Kidney tubule cell (primary cell): ENCODE measurements at places on chromosomes 2 and 18.
A peak's percentile ranks its signal among the peaks of the same experiment; 100 is the strongest.

GRCh38 chr2:234488913-234489451 is 7.9 kb downstream of the ARL4C start:
- peak; percentile 28 for DNase-seq

- no peak for DNase-seq
Observed at GRCh38 chr2:42967959-42968674, 175.7 kb upstream of the HAAO start.

DNA sequence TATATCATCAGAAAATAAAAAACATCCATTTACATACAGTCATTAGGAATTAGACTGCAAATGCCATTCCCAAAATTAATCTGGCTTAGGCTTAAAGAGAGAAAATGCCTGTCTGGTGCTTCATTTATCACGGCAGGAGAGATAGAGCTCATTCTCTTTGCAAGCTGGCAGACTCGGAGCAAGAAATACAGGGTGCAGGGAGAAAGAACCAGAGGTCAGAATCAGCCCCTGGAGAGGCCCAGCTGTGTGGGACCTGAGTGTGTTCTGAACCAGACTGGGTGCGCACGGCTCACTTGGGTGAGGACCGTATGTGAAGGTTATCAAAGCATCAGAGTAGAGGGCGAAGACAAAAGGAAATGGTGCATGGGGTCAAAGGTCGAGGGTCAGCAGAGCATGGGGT is 227.8 kb downstream of the ACKR3 start:
- DNase-seq = no peak

- DNase-seq = no peak
Observed at GRCh38 chr2:54107903-54108615, 7.4 kb upstream of the ACYP2 start.

GRCh38 chr2:156483741-156484173 is 47.6 kb downstream of the GPD2 start:
- no peak for DNase-seq

DNA sequence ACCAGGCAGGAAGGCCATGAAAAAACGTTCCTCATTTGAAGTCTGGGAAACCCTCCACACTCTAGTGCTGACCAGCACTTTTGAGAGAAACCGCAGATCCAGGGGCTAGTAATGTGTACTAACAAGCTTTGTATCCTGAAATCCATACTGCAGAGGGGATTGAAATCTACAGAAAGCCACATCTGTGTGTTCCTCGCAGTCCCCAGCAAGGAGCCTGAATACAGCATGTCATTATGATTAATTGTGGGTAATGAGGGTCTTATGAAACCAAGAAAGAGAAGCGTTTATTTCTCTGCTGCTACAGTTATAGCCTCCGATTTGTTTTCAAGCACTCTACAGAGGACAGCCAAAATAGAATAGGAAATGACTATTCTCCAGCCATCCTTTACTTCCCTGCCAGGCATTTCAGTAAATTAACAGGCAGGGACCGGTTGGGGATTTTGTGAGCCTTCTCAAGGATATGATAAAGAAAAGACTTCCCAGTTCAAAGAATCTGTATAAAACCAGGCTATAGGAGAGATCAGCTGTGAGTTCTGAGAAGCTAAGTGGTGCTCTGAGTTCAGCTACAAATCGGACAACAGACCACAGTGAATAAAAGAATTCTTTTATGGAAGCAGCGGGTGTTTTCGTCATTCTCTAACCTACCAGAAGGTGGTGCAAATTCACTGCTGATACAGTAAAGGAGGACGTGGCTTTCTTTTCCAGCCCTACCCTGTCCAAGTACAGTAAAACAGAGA is 133.4 kb downstream of the INSIG2 start:
- peak; percentile 68 for DNase-seq

GRCh38 chr18:46423226-46423805 is 233.7 kb downstream of the LOXHD1 start:
- no peak for DNase-seq

- no peak for DNase-seq
Observed at GRCh38 chr18:11784674-11785304, 66.4 kb upstream of the CHMP1B start.

DNA sequence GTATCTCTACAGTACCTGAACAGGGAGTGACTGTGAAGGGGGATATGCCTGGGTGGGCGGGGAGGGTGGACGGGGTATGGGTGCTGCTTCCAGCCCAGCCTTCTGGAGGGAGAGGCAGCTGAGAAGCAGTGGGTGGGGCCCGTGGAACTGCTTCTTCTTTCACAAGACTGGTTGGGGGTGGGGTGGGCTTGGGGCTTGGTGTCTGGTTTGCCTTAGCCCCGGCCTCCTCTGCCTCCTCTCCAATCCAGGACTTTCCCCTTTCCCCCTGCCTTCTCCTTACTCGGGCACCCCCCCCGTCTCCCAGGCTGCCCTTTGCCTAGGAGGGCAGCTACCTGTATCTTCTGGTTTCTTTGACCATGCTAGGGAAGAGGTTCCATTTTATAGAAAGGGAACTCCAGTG is 233.4 kb downstream of the DYSF start:
- DNase-seq = no peak

- DNase-seq = peak; percentile 48
Observed at GRCh38 chr2:240149943-240150784, 9.7 kb upstream of the OTOS start.

GRCh38 chr2:171086352-171087290 is 74.1 kb downstream of the TLK1 start:
- peak; percentile 47 for DNase-seq

DNA sequence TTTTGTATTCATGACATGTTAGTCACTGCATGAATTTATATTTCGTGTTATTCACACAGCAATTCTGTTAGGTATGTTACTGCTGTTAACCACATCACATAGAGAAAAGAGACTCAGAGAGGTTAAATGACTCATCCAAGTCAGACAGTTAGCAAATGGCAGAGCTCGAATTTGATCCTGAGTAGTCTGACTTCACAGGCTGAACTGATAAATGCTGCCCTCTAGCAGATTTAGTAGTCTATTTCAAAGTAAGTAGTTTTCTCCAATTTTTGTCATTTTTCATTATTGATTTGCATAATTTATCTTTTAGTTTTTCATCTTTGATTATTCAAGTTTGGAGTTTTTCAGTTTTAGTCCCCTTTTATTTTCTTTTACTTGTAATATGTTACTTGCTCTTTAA is 58.3 kb downstream of the WDR7 start:
- peak; percentile 86 for DNase-seq

- DNase-seq = peak; percentile 68
Observed at GRCh38 chr18:42392416-42392815, 437.4 kb downstream of the PIK3C3 start.

DNA sequence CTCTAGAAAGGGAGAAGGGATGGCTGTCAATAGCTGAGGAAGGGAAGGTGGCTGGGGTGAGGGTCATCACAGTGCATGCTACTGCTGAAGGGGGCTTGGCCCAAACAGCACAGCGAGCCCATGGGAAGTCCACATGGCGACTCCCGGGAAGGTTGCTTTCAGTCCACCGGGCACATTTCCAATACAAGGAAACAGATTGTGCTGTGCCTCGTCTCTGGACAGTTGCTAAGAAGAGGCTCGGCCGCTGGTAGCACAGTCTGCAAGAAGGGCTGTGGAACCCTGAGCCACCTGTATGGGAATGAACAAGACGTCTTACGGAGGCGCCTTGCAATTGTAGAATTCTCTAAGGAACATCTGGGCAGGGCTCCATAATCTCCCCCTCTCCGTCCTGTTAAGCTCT is 123.1 kb downstream of the CELF4 start:
- DNase-seq = no peak

GRCh38 chr2:226446406-226447001 is 353.1 kb downstream of the IRS1 start:
- no peak for DNase-seq

DNA sequence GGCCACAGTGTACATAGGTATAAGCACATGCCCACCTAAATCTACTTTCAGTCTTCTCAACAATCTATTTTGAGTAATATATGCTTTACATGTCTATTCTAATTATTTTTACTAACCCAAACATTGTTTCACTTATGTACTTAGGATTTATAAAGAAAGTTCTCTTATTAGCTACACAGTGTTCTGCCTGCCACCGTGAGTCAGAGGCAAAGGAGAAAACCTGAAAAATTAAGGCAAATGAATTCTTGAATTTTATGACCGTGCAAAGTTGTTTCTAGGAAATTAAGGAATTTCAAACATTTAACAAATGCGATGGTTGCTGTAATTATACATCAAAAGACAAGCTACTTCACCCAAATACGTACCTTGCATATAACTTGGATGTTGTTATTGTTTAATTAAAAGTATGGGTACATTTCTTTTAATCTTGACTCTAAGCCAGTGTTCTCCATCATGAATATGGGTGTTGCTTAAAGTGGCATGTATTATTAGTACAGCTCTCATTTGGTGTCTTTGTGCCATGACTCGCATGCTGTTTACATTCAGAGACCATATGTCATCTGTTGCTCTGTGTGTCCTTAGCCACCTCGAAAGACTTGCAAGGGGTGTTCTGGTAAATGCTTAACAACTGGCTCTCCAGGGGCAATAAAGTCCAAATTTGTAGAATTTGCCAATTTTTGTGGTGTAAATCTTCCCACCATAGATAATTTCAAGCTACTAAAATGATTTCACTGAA is 154.3 kb upstream of the FN1 start:
- peak; percentile 16 for DNase-seq

GRCh38 chr18:32769586-32770053 is 3.2 kb downstream of the KLHL14 start:
- DNase-seq = no peak

GRCh38 chr2:37871456-37872191 is 53.5 kb upstream of the RMDN2 start:
- DNase-seq = peak; percentile 95

DNA sequence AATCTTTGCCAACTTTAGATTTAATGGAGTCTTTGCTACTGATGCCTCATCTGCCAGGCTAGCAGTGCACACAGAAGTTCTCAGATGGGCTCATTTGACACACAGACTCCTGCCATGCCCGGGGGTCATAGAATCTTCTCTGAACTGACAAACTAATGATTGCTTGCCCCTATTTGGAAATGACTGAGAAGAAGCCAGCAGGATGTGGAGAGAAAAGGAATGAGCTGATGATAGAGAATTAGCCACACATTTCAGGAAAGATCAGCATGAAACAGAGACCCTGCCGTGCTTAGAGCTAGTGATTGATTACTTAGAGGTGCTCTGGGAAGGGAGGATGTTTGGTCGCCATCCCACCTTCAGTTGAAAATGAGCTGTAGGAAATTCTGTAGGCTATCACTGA is 178.5 kb downstream of the TPGS2 start:
- no peak for DNase-seq

- peak; percentile 39 for DNase-seq
Observed at GRCh38 chr2:105744909-105745853, at the start of gene NCK2. Gene NCK2 (plus strand): TSS chr2:105744912. CDS start chr2:105855064, 110,152 bp downstream.

GRCh38 chr2:124824441-124824840 is 799.4 kb downstream of the CNTNAP5 start:
- DNase-seq = no peak

DNA sequence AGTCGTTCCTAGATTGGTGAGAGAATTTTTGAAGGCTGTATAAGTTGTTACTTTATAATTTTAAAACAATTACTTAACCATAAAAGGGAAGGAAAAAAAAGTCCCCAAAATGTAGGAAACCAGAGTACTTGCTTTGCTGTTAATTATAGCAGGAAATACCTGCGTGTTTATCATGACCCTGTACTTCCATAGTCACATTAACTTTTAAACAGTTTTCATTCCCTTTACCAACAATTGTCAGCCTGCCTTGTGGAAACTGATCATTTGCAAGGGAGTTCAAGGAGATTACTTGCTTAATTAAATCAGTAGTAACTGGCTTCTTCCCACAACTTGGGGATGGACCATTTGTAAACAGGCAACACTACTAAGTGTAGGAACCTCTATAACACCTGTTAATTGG is 6.4 kb upstream of the ITPRID2 start:
- DNase-seq = no peak
